Kidney tubule cell (primary cell): ENCODE measurements at places on chromosomes 2 and 18.
A peak's percentile ranks its signal among the peaks of the same experiment; 100 is the strongest.

GRCh38 chr18:78239090-78239457 lies 740.5 kb upstream of the SALL3 start:
- no peak for DNase-seq

GRCh38 chr18:13879492-13879891 lies 35.8 kb downstream of the MC2R start:
- DNase-seq: no peak

DNA sequence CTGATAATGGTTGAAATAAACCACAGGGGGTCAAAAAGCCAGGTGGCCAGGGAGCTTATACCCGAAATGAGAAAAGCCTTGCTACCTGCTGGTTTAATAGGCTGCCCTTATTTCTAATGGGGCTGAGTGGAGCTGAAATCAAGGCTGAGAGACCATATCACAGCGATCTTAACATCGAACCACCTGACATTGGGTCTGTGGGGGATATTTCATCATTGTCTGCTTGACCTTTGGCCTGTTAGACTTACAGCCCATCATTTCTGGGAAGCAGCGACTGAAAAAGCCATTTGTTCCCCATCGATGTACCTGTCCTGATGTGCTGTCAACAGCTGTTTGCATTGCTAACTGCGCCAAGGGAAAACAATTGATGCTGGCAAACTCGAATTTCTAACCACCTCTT lies 199.7 kb upstream of the SLC14A2 start:
- no peak for DNase-seq

DNA sequence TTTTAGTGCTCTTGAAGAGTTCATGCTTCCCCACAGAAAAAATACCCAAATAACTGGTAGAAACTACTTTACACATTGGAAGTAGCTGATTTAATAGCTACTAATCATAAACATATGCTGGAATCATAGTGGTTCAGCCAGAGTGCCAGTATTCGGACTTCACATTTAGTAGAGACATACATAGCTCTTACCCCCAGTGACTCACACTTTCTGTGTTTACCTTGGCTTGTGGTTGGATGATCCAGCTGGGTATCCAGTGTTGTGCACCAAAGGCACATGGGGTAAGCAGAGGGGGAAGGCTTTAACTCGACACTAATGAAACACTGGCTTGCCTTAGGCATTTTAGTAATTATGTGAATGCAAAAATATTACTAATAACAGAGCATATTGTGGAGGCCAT lies 18.1 kb downstream of the ARHGAP28 start:
- DNase-seq: peak; percentile 73

DNA sequence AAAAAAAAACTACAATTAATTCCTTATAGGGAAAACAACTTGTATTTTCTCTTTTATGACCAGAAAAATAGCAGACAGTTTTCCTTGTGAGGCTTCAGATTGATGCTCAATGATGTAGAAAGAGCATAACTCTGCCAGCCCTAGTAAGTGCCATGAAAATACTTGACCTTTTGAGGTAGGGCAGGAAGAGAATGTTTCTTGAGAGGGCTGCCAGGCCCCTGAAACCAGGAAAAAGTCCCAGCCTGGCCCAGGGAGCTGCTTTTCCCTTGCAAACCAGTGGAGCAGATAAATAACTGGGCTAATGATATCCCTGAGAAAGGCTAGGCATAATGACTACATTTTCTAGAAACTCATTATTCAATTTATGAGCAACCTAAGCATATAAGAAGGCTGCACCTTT lies 126.8 kb downstream of the SLC8A1 start:
- peak; percentile 87 for DNase-seq

- no peak for DNase-seq
These were observed 9.5 kb upstream of the PROC start for GRCh38 chr2:127408807-127409099.

GRCh38 chr2:12676771-12677170 lies 40.0 kb upstream of the TRIB2 start:
- DNase-seq: no peak

- peak; percentile 93 for DNase-seq
These were observed 2.7 kb upstream of the GKN1 start for GRCh38 chr2:68971591-68972231.
